Caki2 (cell line): ENCODE measurements at places on chromosomes 4 and X.

GRCh38 chr4:109205186-109205585 is 97.3 kb downstream of the COL25A1 start:
- no peak for DNase-seq

- DNase-seq, result no peak
These were observed 9.0 kb downstream of the USO1 start for GRCh38 chr4:75733369-75733768.

GRCh38 chrX:39244147-39244546 is 442.9 kb downstream of the MID1IP1 start:
- no peak for DNase-seq

GRCh38 chrX:124274438-124275181 is 57.9 kb upstream of the TEX13D start:
- no peak for DNase-seq

GRCh38 chrX:68822641-68823410 is 6.0 kb upstream of the EFNB1 start:
- peak; percentile 26 for DNase-seq
